Stimulated activated CD8-positive, alpha-beta memory T cell treated with anti-CD3 and anti-CD28 coated beads, Interleukin-15, amount 100 ng/mL, for 24 hours (primary cell): ENCODE measurements at places on chromosomes 1 and 21.
A peak's percentile ranks its signal among the peaks of the same experiment; 100 is the strongest.

DNA sequence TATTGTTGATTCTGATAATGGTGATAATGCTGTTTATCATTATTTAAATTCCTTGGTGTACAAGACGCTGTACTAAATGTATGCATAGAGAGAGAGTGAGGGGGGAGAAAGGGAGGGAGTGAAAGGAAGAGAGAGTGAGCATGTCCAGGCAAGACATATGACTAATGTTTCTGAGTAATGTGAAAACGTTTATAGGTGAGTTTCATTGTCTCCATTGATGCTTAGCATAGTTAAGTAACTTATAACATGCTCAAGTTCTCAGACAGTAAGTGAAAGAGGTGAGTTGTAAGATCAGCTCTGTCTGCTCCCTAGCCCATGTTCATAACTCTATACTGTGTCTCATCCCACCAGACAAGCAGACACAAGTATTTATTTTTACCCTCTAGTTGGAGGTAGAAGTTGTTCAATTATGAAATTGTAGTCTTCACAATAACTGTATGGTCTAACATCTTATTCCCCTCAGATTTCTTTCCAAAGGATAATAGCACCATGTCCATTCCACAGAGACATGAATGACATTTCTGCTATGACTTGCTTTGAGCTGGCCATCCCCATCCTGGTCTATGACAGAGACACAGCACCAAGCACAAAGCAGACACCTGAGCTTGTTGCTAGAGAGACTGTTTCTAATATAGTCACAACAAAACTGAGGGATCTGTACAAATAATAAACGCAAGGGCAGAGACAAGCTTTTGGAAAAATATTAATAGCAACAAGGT is 285.1 kb downstream of the CACNA1E start:
- no peak for DNase-seq

GRCh38 chr21:16492892-16493291 is 763.1 kb downstream of the USP25 start:
- DNase-seq: no peak

GRCh38 chr1:201172999-201173610 is 17.5 kb upstream of the IGFN1 start:
- no peak for DNase-seq

- no peak for DNase-seq
These were observed 5.0 kb downstream of the TMEM240 start for GRCh38 chr1:1535201-1536018.

DNA sequence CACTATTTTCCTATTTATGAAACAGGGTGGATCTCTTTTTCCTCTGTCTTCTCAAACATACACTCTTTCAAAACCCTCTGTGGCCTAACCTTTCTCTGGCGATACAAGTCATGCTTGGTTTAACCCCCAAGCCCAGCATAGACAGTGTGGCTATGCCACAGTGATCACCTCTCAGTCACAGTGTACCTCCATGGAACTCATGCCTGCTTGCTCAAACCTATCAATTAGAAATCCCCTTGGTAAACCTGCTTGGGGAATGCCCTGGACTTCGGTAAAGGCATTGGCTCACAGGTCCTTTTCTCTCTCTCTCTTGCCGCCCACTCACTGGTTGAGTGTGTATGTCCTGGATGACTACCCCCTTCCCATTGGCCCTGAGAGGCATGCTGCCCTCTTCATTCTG is 147.5 kb downstream of the CYYR1 start:
- no peak for DNase-seq

DNA sequence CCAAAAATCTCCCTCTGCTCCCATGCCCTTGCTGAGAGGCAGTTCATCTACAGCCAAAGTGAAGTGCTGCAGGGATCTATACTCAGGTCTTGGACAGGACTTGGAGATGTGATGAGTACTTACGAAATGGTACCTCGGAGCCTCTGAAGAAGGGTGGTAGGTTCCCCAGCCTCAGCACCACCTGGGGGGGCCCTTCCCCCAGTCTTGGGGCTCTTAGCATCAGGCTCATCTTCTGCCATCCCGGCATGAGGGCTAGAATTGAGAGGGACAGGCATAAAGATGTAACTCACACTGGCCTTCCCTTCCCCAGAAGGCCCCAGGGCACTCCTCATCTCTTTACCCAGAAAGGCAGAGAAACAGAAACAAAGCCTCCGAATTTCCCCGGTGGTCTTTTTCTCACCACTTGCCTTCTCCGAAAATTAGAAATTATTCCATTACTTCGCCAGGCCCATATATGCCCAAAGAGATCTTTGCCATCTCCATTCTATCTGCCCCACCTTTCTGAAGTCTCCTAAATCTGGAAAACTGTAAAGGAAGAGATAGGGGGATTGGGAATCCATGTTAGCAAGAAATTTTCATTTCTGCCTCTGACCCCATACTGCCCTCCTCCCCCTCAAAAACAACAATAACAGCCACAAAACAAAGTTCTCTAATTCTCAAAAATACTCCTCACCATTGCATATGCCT is 827 bp downstream of the RFX5 start:
- no peak for DNase-seq

- DNase-seq: no peak
These were observed 45.9 kb upstream of the ATP2B4 start for GRCh38 chr1:203580733-203581132.

- no peak for DNase-seq
These were observed 37.3 kb upstream of the PGD start for GRCh38 chr1:10361515-10361914.

DNA sequence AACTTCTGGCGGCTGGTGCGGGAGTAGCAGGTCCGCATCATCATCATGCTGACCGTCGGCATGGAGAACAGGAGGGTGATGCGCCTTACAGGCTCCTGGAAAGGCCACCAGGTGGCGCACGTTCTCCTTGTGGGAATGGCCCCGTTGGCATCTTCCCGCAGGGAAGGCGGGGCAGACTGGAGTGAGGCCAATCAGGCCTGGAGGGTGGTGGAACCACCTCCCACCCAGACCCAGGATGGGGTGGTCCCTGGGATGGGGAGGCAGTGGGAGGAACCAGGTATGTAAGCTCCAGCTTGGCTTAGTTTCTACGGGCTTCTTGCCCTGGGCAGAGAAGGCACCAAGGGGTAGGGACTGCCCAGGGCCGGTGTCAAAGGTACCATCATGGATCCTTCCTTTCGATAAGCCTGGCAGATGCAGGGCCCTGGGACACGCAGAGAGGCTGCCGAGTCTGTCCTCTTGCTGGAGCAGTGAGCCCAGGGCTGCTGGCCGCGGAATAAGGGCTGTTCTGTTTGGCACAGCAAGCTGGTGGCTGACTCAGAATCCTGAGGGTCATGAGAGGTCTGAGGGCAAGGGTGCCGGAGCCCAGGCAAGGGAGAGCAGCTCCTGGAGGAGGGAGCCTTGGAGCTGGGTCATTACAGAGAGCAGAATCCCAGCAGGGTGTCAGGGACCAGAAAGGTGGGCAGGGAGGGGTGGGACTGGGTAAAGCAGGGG is 8.7 kb upstream of the LGR6 start:
- peak; percentile 56 for DNase-seq

- DNase-seq: no peak
These were observed 2.2 kb downstream of the SLC19A2 start for GRCh38 chr1:169483500-169483966.

DNA sequence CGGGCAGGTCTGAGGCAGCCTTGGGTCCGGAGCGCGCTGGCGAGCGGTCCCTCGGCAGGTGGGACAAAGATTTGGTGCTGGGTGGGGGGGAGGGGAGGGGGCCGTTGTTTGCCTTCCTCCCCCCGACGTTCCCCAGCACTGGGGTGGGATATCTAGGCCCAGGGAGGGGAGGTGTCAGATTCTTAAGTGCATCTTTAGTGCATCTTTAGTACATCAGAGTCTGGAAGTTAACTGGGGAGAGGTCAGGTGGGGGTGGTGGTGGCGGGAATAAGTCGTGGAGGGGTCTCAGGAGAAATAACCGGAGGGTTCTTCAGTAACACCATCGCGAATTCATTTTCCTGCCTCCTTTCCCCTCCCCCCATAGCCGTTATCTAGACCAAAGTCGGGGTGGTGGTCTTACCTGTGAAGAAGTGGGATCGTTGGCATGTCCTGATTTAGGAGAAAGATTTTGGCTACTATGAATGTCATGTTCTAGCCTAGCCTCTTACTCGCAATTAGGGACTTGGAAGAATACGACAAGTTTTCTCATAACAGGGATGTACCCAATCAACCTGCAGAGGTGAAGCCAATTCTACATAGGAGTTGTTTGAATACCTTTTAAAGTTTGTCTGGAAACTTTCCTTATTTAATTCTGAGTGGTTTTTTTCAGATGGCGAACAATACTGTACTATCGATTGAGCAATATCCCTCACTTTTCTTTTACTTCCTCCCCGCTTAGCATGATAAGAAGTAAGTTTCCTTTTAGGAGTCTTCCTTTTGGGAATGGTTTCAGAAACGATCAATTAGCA is 886 bp downstream of the ZMYM4 start:
- DNase-seq: no peak

- DNase-seq: no peak
These were observed 62.8 kb downstream of the EDEM3 start for GRCh38 chr1:184691719-184692324.

DNA sequence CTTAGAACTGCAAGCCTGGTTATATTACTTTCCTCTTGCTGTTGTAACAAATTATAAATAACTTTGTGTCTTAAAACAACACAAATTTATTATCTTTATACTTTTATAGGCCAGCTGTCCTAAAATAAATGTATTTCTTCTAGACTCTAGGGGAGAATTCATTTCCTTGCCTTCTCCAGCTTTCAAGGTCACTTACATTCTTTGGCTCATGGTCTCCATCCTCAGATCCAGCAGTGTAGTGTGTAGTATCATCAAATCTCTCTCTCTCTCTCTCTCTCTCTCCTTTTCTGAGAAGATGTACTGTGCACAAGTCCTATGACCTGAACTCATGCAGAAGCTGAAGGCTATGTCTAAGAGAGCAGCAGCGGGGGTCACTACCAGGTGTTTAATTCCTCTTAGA is 1510.6 kb downstream of the MRPL39 start:
- no peak for DNase-seq

DNA sequence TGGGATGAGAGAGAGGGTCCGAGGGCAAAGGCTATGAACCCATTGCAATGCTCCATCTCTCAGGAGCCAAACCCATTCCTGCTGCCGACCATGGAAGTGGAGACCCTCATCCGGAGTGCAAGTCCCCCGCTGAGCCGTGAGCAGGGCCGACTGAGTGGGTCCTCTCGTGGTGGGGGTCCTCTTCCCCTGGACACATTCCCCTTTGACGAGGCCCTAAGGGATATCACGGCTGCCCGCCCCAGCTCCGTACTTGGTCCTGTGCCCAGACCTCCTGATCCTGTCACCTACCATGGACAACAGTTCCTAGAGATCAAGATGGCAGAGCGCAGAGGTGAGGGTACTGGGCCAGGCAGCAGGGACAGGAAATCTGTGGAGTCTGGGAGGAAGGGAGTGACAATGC is 11.0 kb downstream of the HYI start:
- DNase-seq: no peak

DNA sequence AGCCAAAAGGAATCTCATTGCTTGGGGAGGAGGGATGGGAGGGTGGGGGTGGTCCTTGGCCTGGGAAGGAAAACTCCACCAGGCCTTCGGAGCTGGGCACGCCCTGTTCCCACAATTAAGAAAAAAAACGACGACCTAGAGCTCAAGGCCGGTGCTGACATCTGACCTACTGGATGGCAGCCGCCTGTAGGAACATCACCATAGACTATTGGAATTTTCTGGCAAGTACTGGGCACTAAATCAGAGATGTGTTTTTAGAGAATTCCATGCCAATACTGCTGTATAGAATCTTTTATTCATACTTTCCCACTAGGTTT is 729 bp downstream of the NADK start:
- DNase-seq: no peak

DNA sequence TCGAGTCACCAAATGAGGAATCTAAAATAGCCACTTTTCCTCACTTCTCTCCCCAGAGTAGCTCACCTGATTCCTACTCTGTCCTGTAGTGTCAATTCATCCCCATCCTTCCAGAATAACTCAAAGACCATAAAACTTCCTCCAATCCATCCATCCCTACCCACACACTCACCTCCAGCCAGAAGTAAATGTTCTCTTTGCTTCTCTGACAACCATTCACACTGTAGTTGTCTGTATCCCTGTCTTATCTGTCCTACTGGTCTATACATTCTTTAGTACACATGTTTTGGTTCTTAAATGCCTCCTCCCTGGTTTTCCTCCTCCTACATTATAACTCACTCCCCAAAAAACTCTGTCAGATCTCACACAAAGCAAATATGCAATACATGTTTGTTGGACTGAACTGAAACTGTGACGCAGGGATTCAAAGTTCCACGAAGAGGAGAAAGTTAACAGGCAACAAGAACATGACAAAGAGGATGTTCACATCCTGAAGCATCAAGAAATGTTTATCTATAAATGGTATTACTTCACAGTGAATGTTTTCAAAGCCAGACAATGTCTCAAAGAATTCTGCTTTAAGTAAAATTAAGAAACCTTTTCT is 11.0 kb downstream of the TP53BP2 start:
- DNase-seq: no peak
